AG20443 (cell line): ENCODE measurements at places on chromosomes 1 and 21.

- DNase-seq: no peak
Observed at GRCh38 chr1:21233490-21233889, 56.8 kb downstream of the ECE1 start.

DNA sequence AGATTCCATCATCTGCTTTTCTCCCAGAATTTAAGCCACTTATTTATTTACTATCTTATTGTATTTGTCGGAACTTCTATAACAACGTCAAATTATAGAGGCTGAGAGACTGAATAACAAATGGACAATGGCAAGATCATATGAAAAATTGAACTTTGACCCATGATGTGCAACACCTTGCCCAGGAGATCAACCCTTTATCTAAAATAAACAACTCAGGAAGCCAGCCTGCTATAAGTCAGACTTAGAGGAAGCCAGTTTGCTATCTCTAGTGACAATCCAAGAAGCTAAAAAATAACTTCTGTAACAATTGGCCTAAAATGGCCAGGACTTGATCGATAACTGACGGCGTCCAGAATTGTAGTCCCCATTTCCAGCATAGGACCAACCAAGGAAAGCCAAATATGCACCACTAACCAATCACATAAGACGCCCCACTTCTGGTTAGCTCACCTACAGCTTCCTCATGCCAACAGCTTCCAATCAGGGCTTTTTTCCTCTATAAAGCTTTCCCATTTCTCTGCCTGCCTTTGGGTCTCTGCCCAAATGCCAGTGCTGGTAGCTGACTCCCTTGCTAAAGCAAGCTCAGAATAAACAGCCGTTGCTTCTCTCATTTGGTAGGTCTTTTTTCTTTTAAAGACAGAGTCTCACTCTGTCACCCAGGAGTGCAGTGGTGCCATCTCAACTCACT lies 28.5 kb downstream of the ANP32E start:
- no peak for DNase-seq

- no peak for DNase-seq
Observed at GRCh38 chr1:53270873-53271272, 32.6 kb upstream of the MAGOH start.

GRCh38 chr21:33402001-33402979 lies 923 bp upstream of the IFNGR2 start:
- peak; percentile 71 for DNase-seq

- DNase-seq: no peak
Observed at GRCh38 chr1:94110946-94111740, 9.8 kb downstream of the ABCA4 start.

DNA sequence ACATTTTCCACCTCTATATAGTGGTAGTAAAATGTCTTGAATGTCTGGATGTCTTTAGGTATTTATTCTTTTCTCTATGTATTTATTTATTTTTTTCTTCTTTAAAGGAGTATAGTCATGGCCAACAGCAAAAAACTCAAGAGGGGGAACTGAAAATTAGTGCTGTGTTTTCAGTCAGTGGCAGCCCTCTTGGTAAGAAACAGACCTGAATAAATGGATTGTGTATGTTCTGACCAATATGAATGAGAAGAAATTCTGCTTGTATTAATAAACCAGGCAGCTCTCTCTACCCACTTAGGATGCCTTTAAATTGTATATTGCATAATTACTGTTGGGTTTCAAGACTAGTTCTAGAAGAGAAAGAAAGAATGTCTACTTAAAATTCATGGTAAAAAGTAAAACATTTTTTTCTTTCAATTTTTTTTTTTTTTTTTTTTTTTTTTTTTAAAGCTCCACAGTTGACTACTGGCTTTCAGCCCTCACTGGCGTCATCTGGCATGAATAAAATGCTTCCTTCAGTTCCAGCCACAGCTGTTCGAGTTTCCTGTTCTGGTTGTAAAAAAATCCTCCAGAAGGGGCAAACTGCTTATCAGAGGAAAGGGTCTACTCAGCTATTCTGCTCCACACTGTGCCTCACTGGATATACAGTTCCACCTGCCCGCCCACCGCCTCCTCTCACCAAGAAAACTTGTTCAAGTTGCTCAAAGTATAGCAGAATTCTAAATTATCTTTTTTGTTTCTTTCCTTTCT lies 101.6 kb downstream of the ZMYM4 start:
- peak; percentile 81 for DNase-seq

DNA sequence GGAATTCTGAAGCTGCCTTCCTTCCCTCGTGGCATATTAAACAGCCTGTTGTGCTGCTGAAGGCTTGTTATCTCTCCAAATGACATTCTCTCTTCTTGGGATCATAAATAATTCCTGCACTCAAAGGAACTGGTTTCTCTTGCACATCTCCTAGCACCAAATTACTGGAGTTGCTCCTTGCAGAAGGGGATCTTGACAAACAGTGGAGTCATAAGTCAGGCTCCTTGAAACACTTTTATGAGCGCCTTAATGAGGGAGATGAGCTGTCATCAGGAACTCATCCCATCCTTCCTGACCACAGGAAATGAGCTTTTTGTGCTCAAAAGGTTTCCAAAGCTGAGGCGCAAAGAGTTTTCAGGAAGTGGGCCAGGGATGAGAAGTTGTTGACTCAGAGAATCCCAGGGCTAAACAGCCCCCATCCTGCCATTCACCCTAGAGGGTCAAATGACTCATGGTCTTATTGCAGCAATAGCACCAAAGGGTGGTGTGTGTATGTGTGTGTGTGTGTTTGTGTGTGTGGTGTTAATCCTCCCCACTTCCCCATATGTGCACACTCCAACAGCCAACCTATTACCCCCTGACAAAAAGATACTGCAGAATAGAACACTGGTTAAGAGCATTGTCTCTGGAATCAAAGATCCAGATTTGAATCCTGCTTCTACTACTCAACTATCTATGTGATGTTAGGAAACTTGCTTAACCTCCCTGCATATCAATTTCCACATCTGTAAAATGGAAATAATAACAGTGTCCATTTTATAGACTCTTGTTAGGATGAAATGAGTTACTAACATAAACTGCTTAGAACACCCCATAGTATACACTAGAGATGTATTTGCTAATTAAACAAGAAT lies 2.8 kb upstream of the PHC2 start:
- DNase-seq: peak; percentile 92

- DNase-seq: no peak
Observed at GRCh38 chr1:125087247-125087646, 3902.5 kb downstream of the SRGAP2C start.

- no peak for DNase-seq
Observed at GRCh38 chr1:207241164-207241934, 80.1 kb upstream of the CD55 start.

- DNase-seq: no peak
Observed at GRCh38 chr1:171988243-171988885, 147.1 kb downstream of the DNM3 start.

DNA sequence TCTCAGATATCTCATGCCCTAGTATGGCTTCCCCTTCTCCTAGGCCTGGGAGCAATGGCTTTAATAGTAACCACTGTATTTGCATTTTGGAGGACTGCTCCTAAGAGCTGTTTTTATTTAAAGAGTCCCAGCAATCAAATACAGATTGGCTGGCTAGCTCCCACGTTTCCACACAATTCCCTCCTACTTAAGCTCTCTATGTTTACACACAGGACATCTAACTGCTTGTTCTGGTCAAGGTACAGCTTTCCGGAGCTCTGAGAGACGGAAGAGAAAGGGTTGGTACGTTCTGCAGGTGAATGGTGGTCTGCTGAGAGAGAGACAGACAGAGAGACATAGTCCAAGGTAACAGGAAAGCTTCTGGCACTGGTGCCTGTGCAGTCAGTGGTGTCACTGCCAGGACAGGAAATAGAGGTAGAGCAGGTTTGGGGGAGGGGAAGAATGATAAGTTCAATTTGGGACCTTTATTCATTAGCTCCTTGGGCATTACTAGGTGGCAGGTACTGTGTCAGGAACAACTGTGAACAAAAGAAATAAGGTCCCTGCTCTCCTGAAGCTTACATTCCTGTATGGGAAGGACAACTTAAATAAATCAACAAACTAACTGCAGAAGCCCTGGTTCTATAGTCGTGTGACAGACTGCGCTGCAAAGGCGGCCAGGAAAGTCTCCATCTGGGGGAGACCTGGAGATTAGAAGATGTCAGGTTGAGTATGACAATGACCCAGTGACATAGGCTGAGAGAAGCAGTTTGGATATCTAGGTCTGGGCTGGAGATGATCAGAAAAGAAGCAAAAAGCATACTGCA lies 1.2 kb upstream of the SLC25A33 start:
- no peak for DNase-seq

GRCh38 chr1:85264150-85264549 lies 4.7 kb upstream of the C1orf52 start:
- no peak for DNase-seq
